ENCODE measurements at places on chromosomes 7 and 10.

- DNase-seq = no peak
These were observed 55.3 kb upstream of the INPP5A start for GRCh38 chr10:132482090-132482800.

DNA sequence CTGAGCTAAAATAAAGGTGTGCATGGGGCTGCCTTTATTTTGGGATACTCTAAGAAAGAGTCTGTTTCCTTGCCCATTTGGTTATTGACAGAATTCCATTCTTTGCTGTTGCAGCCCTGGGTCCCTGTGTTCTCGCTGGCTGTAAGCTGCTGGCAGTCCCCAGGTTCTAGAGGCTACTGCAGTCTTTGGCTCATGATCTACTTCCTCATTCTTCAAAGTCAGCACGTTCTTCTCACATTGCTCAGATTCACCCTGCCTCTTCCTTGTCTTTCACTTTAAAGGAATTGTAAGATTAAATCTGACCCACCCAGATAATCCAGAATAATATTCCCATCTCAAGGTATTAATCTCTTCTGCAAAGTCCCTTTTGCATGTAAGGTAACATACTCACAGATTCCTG is 620.3 kb downstream of the CCSER2 start:
- no peak for DNase-seq

GRCh38 chr10:22705527-22705926 is 8.9 kb downstream of the PIP4K2A start:
- DNase-seq = no peak

DNA sequence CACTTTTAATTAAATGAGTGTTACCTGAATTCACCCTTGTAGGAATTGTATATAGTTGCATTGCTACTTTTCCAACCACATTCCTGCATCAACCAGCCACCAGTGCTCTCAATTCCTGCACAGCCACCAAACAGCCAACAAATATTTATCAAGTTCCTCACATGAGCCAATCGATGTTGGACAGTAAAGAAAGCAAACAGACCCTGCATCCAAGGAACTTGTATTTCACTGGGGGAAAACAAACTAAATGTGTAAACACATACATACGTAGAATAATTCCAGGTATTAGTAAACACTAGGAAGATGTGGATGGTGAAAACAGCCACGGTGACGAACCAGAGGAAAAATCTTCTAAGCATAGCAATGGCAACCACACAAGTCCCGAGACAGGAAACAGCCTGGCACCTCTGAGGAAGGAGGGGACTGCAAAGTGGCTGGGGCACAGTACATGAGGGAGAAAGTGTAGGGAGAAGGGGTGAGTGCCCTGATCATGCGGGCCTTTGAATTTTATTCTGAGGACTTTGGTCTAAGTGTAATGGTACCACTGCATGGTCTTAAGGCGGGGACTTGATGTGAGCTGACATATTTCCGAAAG is 111.2 kb downstream of the XRCC2 start:
- DNase-seq = no peak

DNA sequence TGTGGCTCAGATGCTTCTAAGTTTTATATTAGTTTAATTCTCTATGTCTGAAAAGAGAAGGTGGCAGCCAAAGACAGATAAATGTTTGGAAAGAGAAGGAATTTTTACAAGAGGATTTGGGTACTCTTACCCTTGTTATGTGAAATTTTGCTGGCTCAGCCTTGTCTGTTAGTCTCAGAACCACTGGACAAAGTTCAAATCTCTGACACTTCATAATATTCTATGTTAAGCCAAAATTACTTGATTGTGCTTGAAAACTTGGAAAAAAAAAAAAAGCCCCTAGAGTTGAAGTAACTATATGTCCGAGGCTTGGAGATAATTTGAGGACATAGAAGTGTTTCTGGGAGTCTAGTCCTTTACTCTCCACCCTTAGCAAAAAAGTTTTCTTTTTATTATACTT is 1079.3 kb upstream of the LRRTM3 start:
- DNase-seq = no peak

DNA sequence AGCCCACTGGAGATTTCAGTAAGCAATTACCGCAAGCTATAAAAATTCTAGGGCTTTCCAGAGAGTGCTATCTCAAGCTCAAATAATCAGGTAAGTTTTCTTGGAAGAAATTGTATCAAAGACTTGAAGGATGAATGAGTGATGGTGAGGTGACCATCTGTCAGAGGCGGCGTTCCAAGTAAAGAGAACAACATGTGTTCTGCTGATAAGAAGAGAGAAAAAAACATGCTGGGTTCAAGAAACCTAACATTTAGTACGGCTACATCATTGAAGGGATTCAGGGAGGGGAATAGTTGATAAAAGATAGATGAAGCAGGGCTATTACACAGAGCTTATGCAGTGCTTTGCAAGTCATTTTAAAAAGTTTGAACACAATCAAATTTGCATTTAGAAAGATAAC is 100.7 kb downstream of the GNAI1 start:
- no peak for DNase-seq

- peak; percentile 36 for DNase-seq
These were observed 4.4 kb upstream of the MYL7 start for GRCh38 chr7:44145479-44145968.

GRCh38 chr10:13587391-13587790 is 626 bp downstream of the PRPF18 start:
- no peak for DNase-seq

DNA sequence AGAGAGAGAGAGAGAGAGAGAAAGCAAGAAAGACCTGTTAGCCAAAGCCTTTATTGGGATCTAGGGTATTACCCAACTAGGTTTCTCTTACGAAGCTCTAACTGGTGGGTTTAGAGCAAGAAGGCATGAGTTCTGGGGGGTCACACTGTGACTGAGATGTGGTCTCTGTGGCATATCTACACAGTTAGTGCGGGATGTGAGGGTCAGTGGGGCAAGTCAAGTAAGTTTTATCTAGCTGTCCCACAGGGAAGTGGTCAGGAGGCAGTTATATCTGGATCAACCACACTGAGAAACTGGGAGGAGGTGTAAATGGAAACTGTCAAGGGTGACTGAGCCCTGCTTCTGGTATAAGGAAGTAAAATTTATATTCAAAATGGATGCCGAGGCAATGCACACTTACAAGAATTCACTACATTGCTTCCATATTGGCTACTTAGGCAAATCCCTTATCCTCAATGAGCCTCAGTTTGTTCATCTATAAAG is 331.6 kb upstream of the HPS1 start:
- DNase-seq = no peak

- no peak for DNase-seq
These were observed 1.8 kb downstream of the GNAI1 start for GRCh38 chr7:80136261-80137055.

DNA sequence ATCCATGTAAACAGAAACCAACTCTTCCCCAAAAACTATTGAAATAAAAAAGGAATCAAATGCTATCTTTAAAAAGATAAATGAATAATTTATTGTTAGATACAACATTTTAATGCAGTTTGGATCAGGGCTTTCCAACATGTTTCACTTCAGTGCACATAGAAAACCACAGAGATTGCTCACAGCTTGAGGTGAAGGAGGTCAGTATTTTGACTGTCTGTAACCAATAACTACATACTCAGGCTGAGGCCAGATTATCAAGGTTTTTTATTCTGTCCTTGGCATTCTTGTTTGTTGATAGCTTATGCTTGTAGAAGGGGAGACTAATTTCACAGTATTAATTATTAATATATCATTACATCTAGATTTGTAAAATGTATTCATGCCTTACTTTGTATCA is 195.5 kb downstream of the PRKG1 start:
- DNase-seq = no peak

All from activated T-cell treated with anti-CD3 and anti-CD28 coated beads for 24 hours (primary cell).